ENCODE measurements at places on chromosomes 3 and 15. TPM values are rescaled to one million over a fixed set of nuclear protein-coding genes. Genes with fewer than 3 reads are reported as not detected.

- no peak for DNase-seq
- no peaks in the 10 kb centered on the region for H3K27me3 ChIP-seq
- no peaks in the 10 kb centered on the region for H3K36me3 ChIP-seq
- H3K4me3 ChIP-seq, result no peak overlapping the region
- H3K4me1 ChIP-seq, result no peaks in the 10 kb centered on the region
These were observed 49.1 kb upstream of the NEDD4 start for GRCh38 chr15:56042498-56042897.

Gene THAP10
- total RNA-seq, result 4.6 TPM

GRCh38 chr15:32122013-32122412 is 91.7 kb downstream of the CHRNA7 start:
- H3K36me3 ChIP-seq, result no peaks in the 10 kb centered on the region
- peaks cover 15% of the 10 kb centered on the region for H3K4me1 ChIP-seq
- H3K27me3 ChIP-seq, result no peaks in the 10 kb centered on the region
- no peak overlapping the region for H3K27ac ChIP-seq
- H3K4me3 ChIP-seq, result no peak overlapping the region

- no peaks in the 10 kb centered on the region for H3K4me1 ChIP-seq
- no peaks in the 10 kb centered on the region for H3K27me3 ChIP-seq
- no peak overlapping the region for H3K4me3 ChIP-seq
- no peak for DNase-seq
- no peaks in the 10 kb centered on the region for H3K36me3 ChIP-seq
These were observed 89.0 kb upstream of the PFN2 start for GRCh38 chr3:150059729-150060128.

DNA sequence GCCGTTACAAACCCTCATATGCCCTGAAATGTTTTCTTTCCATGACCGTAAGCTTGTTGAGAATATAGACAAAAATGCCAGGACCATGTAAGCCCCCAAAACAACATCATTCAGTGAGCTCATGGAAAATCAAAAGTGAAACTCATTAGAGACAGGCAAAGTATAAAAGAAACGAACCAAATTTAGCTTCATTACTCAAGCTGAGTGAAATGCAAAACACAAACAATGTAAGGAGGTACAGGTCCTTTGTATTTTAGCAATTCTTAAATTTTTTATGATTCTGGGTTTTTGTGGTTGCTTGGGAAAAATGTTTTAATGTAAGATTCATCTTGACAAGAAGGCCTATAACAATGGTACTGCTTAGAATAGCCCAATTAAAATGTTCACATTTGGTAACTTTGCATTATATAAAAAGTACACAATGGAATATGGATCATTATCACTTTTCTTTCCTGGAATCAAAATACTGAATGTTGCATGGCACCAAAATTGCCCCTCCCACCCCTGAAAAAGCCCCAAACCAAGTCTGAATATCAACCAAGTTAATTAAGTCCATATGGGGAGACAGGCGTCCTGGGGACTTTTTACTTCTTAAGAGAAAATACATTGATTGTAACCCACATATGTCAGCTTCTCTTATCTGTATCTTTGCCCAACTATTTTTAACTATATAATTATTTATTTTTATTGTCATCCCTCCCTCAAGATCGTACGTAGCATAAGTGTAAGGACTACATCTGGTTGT is 247.7 kb upstream of the CDIN1 start:
- H3K27ac ChIP-seq, result no peak overlapping the region
- H3K4me3 ChIP-seq, result no peak overlapping the region
- no peaks in the 10 kb centered on the region for H3K36me3 ChIP-seq
- peak; percentile 20 for DNase-seq
- H3K4me1 ChIP-seq, result peaks cover 3% of the 10 kb centered on the region

Gene VPS39
- total RNA-seq, result 56.4 TPM

Gene LIPC
- total RNA-seq, result not detected

- no peaks in the 10 kb centered on the region for H3K4me1 ChIP-seq
- no peak overlapping the region for H3K27ac ChIP-seq
- peak; percentile 74 for DNase-seq
- peaks cover 24% of the 10 kb centered on the region for H3K27me3 ChIP-seq
- H3K36me3 ChIP-seq, result no peaks in the 10 kb centered on the region
These were observed 18.1 kb downstream of the MB21D2 start for GRCh38 chr3:192899540-192899982.

GRCh38 chr3:189685860-189686259 is 54.7 kb downstream of the TP63 start:
- DNase-seq, result no peak
- H3K4me3 ChIP-seq, result no peak overlapping the region
- no peak overlapping the region for H3K27ac ChIP-seq
- no peaks in the 10 kb centered on the region for H3K4me1 ChIP-seq
- no peaks in the 10 kb centered on the region for H3K36me3 ChIP-seq

Data from cardiac muscle cell (in vitro differentiated cells and primary cell).